ENCODE measurements at places on chromosomes 13 and 19. TPM values are rescaled to one million over a fixed set of nuclear protein-coding genes. Genes with fewer than 3 reads are reported as not detected.

- peak; percentile 47 for ATAC-seq
Observed at GRCh38 chr19:31350693-31351055, 1.4 kb upstream of the TSHZ3 start.

The TGFB1 gene
- total RNA-seq, result 107 TPM

- ATAC-seq, result no peak
Observed at GRCh38 chr19:16892436-16892835, 3.6 kb downstream of the F2RL3 start.

The LYPD5 gene
- 6.6 TPM for total RNA-seq

DNA sequence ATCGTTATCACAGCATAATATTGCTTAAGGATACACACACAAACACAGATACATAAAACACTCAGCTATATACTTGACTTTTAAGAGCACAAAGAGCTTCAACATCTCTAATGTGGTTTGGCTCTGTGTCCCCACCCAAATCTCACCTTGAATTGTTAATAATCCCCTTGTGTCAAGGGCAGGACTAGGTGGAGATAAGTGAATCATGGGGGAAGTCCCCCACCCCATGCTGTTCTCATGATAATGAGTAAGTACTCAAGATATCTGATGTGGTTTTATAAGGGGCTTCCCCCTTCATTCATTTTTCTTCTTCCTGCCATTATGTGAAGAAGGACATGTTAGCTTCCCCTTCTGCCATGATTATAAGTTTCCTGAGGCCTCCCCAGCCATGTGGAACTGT lies 481.4 kb downstream of the PCDH9 start:
- peak; percentile 44 for ATAC-seq

The ALOX5AP gene
- 33.7 TPM for total RNA-seq

The PPP1R15A gene
- total RNA-seq, result 129 TPM

DNA sequence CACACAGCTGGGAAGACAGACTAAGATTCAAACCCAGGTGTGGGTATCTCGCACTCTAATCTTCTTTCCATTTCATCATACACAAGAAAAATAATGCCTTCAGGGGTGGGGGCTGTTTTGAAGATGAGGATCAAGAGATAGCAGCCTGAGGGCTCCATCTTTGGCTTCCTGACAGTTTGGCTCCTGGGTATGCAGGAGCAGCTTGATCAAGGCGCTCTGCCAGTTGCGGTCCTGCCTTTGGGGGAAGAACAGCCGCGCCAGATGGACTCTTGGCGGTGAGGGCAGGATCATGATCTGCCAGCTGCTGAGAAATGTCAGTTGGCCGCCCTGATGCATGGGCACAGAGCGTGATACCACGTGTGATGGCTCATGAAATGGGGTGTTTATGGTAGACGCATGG lies 119.1 kb downstream of the IER2 start:
- ATAC-seq, result no peak

- no peak for ATAC-seq
Observed at GRCh38 chr13:85266771-85267170, 532.4 kb downstream of the SLITRK6 start.

DNA sequence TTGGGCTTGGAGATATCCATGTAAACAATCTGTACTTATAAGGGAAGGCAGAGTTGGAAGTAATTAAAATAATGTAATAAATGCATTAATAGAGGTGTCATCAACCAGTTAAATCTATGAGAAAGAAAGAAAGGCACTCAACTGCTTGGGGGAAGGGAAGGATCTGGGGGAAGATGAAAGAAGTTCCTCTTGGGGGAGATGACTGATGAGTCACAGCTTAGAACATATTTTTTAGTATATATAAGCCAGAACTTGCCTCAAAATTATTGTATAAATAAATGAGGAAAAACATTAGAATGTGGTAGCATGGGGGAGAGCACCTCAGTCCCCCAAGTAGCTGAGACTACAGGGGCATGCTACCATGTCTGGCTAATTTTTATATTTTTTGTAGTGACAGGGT lies 205.8 kb downstream of the GGACT start:
- no peak for ATAC-seq

The ZNF534 gene
- not detected for total RNA-seq

The NOVA2 gene
- total RNA-seq, result not detected

DNA sequence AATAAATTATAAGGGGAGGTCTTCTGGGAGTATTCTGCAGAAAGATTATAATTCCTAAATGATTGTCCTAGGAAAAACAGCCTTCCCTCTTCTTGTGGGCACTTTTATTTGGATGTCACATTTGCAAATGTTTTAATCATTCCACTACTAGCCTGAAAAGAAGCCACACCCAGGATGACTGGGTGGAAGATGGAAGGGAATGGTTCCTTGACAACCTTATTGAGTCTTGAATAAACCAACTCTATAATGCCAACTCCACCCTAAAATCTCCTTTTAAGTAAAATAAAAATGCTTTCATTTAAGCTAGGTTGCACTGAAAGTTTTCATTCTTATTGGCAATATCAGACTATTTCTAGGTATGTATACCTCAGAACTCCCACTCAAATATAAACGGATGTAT lies 494.6 kb downstream of the RFC3 start:
- ATAC-seq, result no peak

The LMTK3 gene
- 3.8 TPM for total RNA-seq

The ZNF560 gene
- total RNA-seq, result not detected

- ATAC-seq, result peak; percentile 90
Observed at GRCh38 chr13:40271931-40272775, 394.3 kb downstream of the FOXO1 start.

The FOSB gene
- 20.7 TPM for total RNA-seq

GRCh38 chr19:30107251-30107650 lies 165.2 kb downstream of the URI1 start:
- no peak for ATAC-seq

DNA sequence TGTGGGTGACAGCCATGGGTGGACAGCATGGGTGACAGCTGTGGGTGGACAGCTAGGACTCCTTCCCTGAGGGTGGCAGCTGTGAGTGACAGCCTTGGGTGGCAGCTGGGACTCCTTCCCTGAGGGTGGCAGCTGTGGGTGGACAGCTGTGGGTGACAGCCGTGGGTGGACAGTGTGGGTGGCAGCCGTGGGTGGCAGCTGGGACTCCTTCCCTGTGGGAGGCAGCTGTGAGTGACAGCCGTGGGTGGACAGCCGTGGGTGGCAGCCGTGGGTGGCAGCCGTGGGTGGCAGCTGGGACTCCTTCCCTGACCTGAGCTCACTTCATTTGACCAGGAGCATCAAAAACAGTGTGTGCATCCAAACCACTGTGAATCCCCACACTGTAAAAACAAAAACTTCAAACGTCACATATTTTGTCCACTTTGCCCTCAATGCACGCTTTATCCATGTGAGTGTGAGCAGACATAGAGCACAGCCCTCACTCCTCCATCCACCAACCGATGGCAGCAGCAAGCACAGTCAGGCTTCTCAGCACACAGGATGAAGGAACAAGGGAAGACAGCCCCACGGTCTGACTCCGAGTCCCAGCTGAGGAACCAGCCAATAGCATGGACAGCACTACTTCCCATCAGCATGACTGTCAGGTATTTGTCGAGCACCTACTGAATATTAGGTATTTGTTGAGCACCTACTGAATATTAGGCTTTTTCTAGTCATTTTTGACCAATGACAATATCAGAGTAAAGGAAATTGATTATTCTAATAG lies 1.6 kb upstream of the CFAP97D2 start:
- ATAC-seq, result no peak

DNA sequence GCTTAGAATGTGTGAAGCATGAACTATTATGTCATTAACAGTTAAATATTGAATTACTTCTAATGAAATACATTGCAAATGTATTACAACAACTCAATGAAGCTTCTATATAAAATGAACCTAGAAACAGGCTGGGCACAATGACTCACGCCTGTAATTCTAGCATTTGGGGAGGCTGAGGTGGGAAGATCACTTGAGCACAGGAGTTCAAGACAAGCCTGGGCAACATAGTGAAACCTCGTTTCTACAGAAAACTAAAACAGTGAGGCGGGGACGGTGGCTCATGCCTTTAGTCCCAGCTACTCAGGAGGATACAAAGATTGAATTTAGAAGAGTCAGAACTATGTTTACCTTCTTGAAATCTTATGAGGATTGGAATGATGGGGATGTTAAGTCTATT lies 505.1 kb downstream of the SLITRK5 start:
- ATAC-seq, result no peak

DNA sequence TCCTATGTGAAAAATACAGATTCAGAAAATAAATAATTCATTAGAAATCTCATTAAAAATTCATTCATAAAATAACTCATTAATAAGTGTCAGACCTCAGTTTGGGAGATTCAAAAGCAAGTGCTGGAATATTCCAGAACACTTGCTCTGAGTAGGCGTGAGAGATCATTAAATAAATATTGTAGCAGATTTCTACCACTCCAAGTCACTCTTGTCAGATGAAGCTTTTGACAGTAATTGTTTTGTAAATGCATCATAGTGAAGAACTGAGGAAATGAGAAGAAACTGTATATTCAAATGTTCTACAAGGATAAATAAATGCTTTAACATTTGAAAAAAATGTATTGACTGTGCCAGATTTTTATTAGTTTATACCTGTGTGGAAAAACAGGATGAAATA lies 1228.1 kb downstream of the SLITRK1 start:
- no peak for ATAC-seq

The FGF22 gene
- not detected for total RNA-seq

The PROZ gene
- 4.3 TPM for total RNA-seq

DNA sequence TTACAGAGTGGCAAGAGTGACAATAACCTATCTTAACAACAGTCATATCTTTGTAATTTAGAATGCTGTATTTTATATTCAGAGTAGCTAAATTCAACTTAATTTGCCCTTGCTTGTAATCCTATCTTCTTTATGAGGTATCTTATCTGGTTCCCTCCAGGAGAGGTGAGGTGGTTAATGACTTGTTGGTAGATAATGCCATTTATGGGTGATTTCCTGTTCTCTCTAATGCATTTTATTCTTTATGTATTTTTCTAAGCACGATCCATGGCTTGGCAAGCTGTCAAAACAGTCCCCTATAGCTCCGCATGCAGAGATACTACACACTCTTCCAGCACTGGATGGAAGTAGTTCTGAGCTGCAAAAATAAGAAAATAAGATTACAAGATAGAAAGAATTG lies 267.9 kb downstream of the LMO7 start:
- no peak for ATAC-seq

The SRRM5 gene
- 1.4 TPM for total RNA-seq

The CATSPERD gene
- total RNA-seq, result not detected

The KLK10 gene
- not detected for total RNA-seq

The PSG1 gene
- 0.45 TPM for total RNA-seq

DNA sequence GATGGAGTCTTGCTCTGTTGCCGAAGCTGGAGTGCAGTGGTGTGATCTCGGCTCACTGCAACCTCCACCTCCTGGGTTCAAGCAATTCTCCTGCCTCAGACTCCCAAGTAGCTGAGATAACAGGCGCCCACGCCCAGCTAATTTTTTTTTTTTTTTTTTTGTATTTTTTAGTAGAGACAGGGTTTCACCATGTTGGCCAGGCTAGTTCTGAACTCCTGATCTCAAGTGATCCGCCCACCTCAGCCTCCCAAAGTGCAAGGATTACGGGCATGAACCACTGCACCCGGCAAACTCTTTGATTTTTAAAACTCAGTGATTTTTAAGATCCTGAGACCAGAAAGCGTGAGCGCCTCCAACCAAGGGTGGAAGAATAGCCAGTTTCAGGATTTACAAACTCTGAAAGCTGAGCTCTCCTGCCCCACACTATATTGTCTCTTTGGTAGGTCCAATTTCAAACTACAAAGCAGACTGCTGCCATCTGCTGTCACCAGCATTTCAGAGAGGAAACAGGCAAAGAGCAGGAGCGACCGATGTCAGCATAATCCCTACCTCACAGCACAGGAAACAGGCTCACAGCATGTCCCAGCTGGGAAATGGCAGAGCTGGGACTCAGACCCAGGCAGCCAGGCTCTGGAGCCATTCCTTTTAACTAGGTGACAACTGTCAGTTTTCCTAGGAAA lies 9.2 kb downstream of the NOSIP start:
- ATAC-seq, result no peak

GRCh38 chr13:63107179-63107943 lies 1691.7 kb upstream of the PCDH20 start:
- ATAC-seq, result no peak

DNA sequence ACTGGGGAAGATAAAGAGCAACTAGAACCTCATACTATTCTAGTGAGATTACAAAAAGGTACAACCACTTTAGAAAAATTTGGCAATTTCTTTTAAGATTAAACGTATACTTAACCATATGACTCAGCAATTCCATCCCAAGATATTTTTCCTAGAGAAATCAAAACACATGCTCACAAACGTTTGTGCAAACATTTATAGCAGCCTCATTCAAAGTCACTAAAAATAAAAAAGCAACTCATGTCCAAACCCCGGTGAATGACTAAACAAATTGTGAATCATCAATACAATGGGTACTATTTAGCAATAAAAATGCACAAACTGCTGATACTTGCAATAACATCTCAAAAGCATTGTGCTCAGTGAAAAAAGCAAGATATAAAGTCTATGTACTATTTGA lies 121.5 kb downstream of the FRY start:
- no peak for ATAC-seq

DNA sequence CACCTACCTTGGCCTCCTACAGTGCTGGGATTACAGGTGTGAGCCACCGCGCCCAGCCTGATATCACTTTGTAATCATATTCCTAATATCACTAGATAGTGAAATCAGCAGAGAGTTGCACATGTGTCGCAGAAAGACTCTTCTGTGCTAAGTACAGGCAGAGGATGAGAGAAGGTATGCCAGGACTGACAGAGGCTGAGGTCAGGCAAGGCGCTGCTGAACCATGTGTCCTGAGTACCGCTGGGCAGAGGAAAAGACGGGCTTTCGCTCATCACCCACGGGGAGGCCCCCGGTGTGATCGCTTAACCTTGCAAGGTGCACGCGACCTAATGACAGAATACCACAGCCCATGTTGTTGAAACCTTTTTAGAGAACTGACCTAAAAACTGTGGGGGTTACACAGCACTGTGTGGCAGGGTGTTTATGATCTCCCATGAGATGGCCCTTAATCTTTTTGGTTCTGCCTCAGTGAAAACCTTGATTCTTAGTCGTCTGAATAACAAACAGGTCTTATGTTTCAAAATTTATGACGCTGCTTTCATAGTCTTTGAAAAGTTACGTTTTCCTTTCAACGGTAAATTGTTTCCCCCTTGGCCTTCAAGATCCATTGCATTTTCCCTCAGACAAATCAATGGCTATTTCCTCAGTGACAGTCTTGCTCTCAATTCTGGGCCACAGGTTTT lies 12.2 kb downstream of the GJA3 start:
- ATAC-seq, result no peak

DNA sequence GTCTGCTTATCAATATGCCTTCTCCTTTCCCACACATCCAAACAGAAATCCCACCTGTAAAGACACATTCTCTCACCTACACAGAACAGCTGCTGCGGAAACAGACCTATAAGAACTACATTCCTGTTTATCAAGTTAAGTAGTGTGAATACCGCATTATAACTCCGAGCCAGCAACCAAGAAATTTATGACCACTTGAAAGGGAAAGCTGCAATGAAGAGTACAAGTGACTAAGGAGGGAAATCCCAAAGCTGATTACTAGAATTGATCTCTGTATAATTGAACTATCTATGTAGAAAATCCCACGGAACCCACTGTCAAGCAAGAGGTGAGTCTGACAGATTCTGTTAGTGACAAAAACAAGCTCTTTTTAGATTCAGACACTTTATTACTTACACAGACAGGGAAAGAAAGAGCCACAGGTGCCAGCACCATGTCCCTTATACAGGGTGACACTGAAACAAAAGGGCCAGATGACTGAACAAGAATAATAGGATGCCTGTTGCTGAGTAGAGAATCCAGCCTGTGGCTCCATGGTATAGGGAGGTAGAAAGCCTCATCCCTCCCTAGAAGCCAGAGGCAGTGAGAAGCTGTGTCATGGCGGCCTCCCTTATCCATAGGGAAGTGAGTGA lies 1.6 kb upstream of the IGFL4 start:
- peak; percentile 35 for ATAC-seq

The MUC16 gene
- 0.21 TPM for total RNA-seq

Measured in activated T-helper 17 cell treated with anti-CD3 and anti-CD28 coated beads, Interleukin-2, amount 50 U/mL, for 72 hours (primary cell).